Stimulated activated CD4-positive, alpha-beta T cell treated with anti-CD3 and anti-CD28 coated beads, Interleukin-1b, Interleukin-23, amount 100 ng/mL, for 48 hours (primary cell): ENCODE measurements at places on chromosomes 7 and 10.

- DNase-seq, result no peak
Measured at GRCh38 chr7:133429371-133429770, 176.5 kb downstream of the EXOC4 start.

DNA sequence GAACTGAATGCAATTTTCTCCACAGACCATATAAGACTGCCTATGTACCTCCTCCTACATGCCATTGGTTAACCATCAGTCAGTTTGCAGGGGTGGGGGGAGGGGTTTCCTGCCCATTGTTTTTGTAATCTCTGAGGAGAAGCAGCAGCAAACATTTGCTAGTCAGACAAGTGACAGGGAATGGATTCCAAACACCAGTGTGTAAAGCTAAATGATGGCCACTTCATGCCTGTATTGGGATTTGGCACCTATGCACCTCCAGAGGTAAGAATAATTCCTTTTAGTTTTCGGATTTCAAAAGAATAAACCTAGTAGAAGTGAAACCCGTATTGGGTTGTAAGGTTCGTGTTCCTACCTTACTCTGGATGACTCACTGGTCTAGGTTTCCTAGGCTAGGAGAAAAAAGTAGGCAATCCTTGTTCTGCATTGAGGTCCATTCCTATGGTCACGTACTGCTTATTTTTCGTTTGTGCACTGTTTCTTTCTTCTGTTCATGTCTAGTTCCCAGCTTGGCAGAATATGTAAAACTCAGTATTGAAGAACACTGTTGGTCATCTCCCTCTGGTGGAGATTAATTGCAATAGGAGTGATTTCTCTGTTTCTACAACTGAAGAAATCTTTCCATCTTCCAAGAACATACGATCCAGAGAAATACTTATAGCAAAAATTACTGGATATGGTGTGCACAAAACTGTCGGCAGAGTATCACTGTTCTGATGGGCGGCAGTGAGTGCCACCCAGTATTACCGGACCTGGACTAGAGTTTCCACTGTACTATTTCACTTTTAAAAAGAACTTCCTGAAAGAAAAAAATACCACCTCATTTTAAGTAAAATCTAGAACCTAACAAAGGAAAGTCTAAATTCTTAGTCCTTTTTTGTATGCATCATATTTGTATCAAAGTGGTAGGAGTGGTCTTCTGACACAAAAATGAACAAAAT is at the start of gene AKR1C3:
Gene AKR1C3 (plus strand): TSS at position 150 of the 941 bp plus-strand sequence. CDS start 31 bp downstream, at position 181.
- no peak for DNase-seq

DNA sequence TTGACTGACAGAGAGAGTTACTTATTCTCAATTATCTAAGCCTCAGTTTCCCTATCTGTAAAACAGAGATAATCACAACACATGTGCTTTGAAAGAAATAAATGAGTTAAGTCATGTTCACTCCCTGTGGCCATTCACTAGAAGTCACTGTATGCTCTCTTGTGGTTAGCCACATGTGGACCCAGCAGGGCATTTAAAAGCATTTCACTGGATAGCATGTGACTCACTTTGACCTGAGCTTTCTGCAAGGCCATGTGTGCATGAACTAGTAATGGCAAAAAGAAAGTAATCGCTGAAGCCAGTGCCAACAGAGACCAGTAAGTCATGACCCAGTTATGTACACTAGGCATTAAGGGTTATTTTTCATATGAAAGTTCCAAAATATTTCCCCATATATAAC is 557.0 kb upstream of the IGFBP3 start:
- no peak for DNase-seq

DNA sequence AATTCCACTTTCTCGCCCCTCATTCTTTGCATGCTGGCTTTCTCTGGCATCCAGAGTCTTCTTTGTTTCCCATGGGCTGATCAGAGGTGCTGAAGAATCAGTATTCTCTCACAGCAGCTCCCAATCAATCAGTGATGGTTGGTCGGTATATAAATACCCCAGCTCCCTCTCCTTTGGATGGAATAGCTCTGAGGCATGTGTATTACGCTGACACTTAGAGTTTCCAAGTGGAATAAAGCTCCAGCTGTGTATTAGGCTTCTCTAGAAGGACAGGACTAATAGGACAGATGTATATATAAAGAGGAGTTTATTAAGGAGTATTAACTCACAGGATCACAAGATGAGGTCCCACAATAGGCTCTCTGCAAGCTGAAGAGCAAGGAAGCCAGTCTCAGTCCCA is 218.3 kb upstream of the GRB10 start:
- no peak for DNase-seq

GRCh38 chr10:100968062-100968736 is 1.1 kb upstream of the SEMA4G start:
- DNase-seq, result no peak

DNA sequence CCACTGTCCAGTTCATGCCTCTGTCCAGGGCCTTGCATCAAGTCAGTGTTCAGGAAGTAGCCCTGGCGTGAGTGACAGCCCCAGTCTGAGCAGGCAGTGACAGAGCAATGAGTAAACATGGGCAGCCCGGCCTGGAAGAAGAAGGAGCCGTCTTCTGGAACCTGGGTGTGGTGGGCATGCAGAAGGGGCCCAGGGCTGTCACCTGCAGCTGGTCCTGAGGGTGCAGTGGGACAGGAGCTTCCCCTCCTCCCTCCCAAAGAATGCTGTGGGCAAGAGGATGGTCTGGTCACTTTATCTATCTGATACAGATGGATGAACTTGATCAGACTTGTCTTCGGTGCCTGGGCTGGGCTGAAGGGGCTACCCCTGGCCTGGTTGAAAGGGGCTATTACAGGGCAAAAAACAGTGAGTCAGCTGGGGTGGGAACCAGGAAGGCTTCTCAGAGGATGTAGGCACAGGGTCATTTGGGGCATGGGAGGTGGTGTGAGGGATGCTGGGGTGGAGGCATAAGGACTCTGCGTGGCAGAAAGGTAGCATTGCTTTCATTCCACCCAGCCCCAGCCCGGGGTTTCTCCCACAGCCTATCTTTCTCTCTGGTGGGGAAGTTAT is 42.7 kb upstream of the PPIF start:
- no peak for DNase-seq

DNA sequence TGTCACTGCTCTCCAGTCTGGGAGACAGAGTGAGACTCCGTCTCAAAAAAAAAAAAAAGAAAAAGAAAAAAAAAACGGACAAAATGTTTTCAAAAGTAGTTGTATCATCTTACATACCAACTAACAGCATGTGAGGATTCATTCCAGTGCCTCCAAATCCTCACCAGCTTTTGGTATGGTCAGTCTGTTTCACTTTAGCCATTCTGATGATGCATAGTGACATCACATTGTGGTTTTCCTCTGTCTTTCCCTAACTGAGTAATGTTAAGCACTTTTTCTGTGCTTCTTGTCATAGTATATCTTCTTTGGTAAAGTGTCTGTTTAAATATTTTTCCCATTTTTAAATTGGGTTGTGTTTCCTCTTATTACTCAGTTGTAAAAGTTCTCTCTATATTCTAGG is 251.4 kb upstream of the CTBP2 start:
- DNase-seq, result no peak

DNA sequence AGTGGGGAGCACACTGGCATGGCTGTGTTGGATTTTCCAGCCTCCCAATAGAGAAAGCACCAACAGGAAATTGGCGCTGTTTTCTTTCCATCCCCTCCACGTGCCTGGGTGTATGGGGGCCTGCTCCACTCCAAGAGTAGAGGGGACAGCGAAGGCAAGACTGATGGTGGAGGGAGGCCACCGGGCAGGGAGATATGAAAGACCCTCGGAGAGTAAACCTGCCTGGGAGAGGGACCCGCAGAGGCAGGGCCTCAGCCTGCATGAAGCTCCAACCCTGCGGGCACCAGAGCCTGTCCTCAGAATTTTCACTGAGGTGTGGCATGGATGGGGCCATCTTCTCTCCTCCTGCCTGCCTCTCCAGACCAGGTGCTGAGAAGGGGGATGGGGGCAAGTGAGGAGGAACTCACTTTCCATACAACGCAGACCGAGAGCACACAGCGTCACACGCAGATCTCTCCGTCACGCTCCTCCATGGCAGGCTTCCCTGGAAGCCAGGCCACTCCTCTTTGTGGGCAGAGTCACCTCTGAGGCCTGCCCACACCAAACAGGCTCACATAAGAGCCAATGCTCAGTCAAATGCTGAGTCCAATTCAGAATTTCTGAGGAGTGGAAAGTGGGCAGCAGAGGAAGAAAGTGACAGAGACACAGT is 18.8 kb downstream of the ANXA11 start:
- DNase-seq, result peak; percentile 71

DNA sequence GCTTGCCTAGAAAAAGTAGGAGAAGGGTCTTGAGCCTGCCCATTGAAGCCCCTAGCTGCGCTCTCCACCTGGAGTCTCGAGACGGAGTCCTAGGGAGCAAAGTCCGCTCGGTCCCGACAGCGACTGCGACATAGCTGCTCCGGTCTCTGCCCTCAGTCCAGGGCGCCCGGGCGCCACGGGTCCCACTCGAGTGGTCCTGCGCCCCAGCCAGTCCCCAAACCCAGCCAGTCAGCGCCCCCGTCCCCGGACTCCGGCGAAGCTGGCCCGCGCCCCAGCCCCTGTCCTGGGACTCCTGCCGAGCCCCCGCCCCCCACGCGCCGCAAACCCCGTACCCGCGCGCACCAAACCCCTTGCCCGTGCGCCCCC is 490 bp downstream of the TNS3 start:
- DNase-seq, result no peak

DNA sequence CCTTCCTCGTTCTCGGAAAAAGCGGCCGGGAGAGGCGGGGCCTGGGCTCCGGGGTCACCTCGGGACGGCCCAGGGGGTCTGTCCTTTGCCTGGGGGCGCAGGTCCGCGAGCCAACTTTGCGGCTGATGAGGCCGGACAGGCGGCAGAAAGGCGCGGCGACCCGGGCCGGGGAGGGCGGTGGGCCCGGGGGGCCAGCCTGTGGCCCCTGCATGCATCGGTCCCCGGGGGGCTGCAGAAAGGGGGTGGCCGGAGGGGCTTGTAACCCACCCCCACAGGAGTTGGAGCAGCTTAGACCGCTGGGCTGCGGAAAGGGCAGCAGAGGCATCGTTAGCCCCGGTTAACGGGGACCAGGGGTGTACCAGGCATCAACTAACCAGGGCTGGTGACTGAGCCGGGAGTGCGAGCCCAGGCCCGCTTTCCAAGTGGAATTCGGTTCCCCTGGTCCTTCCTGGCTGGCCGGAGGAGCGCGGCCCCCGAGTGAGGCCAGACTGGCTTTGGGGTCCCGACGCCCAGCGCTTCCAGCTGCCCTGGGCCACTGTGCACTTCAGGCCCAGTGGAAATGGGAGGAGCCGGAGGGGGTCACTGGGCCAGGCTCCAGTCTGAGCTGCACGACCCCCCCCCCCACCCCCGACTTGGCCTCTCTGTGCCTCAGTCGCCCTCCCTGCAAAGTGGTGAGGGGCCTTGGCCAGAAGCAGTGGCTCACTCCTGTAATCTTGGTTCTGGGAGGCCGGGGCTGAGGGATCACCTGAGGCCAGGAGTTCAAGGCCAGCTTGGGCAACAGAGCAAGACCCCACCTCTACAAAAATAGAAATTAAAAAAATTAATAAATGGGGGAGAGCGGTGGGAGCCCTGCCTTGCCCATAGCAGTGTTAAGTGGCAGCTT is 919 bp downstream of the SLC29A4 start:
- DNase-seq, result no peak

DNA sequence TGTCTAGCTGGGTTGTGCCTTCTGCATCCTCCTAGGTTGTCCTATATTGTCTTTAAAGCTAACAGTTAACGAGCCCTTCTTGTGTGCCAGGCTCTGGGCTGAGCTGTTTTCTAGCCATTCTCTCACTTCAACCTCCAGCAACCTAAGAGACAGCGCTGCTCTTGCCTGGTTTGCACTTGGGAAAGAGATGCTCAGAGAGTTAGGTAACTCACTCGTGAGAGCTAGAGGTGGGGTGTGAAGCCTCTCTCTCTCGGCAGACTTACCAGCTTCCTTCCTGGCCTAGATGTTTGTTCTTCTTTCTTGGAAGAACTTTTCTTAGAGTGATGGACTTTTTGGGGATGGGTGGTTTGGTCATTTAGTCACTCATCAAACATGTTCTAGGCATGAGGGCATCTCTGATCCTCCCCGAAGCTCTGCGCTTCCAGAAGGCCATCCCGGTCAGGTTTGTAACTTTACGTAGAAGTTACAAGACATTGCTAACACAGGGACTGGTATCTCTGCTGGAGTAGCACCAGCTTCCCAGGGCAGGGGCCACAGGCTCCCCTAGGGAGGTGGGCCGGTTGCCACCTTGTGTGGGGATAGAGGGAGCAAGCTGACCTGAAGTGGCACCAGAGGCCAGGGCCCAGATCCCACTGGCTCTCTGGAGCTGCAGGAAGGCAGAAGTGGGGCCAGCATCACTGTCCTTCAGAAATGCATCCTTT is 14.3 kb downstream of the TSPAN15 start:
- no peak for DNase-seq

- no peak for DNase-seq
Measured at GRCh38 chr7:87188930-87189329, 30.6 kb downstream of the TMEM243 start.

- no peak for DNase-seq
Measured at GRCh38 chr10:131213741-131214505, 97.6 kb downstream of the TCERG1L start.

- DNase-seq, result no peak
Measured at GRCh38 chr10:1130995-1131790, 75.0 kb downstream of the WDR37 start.

- DNase-seq, result no peak
Measured at GRCh38 chr10:8513155-8514147, 459.0 kb downstream of the GATA3 start.
